ENCODE measurements at places on chromosomes 5 and 9. TPM values are rescaled to one million over a fixed set of nuclear protein-coding genes. Genes with fewer than 3 reads are reported as not detected.

Gene SPINK7
- total RNA-seq: not detected

Gene F2RL2
- not detected for total RNA-seq

Gene MELK
- 0.25 TPM for total RNA-seq

DNA sequence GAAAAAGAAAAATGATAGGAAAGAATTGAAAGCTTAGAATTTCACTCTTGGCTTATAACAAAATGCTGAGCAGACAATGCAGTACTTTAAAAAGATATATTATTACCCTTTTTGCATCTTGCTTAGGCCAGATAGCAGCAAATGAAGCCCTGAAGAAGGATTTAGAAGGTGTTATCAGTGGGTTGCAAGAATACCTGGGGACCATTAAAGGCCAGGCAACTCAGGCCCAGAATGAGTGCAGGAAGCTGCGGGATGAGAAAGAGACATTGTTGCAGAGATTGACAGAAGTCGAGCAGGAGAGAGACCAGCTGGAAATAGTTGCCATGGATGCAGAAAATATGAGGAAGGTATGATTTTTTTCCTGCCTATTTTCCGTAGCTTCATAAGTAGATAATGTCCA, 50.8 kb downstream of the CNTRL start:
- H3K4me3 ChIP-seq: no peak overlapping the region
- no peaks in the 10 kb centered on the region for H3K27me3 ChIP-seq
- H3K27ac ChIP-seq: no peak overlapping the region
